Upper lobe of left lung (tissue), 6 donors: ENCODE measurements at places on chromosomes 5 and 9. TPM values are rescaled to one million over a fixed set of nuclear protein-coding genes. Genes with fewer than 3 reads are reported as not detected.

DNA sequence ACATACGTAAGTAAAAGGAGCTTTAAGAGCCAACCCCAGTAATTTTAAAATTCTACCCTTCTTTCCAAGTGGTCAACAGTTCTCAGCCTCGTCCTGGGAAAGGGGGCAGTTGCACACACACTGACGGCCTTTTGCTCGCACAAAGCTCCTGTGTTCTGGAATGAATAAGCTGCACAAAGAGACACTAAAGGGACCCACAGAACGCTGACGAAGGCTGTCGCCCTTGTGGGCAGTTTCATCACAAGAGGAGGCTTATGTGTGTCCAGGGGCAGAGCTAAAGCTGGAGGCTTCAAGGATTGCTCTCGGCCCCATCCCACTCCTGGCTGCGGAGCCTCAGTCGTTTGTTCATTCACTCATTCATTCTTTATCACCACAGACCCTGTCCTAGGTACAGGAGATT, 67.0 kb upstream of the NEK6 start:
- DNase-seq, result no peak

- no peak for DNase-seq
Measured at GRCh38 chr5:122775550-122776542, 966 bp downstream of the SNX2 start.

- DNase-seq, result no peak
Measured at GRCh38 chr5:116479776-116480675, 94.6 kb downstream of the SEMA6A start.

GRCh38 chr5:80213466-80213865, 42.4 kb downstream of the SERINC5 start:
- DNase-seq, result no peak

DNA sequence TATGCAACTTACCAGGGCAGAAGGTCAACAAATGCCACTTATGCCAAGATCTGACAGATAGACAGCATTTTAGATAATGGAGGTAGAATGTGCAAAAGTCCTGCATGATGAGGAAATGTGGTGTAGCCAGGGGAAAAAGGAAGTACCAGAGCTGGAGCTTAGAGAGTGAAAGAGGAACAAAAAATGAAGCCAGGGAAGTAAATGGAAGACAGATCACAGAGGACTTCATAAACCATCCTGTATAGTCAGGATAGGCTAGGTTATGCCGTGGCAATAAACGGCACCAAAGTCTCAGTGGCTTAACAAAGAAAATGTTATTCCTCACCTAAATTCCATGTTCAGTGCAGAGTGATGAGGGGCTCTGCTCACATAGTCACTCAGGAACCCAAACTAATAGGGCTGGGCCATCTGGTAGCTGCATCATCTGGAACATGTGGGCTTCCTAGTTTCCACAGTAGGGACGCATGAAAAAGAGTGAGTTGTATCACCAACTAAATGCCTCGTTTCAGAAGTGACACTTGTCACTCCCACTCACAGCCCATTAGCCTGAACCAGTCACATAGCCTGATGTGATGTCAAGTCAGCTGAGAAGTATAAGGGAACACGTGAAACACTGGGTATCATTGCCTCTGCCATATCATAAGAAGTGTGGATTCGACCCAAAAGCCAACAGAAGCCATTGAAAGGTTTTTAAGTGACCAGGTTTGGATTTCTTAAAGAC, 70.3 kb downstream of the SH3RF2 start:
- no peak for DNase-seq

DNA sequence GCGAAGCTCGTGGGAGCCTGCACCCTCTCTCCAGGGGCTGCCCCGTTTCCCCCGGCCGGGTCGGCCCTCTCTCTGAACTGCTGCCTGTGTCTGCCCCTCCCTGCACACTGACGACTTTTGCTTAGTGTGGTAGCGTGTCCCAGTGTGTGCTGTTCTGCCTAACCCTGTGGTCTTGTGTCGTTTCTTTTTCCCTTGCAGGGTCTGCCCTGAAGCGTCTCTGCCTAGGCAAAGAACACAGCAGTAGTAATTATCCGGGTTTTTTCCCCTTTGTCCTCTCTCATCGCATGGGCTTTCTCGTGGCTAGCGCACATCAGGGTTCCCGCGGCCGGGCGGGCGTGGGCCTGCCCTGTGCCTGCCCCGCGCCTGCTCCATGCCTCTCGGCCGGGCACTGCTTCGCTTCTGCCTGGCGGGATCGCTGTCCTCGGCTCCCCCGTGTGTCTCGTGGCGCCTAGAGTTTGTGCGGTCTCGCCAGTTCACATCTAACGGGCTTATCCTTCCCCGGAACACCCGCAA, 122.7 kb downstream of the WNK2 start:
- no peak for DNase-seq

DNA sequence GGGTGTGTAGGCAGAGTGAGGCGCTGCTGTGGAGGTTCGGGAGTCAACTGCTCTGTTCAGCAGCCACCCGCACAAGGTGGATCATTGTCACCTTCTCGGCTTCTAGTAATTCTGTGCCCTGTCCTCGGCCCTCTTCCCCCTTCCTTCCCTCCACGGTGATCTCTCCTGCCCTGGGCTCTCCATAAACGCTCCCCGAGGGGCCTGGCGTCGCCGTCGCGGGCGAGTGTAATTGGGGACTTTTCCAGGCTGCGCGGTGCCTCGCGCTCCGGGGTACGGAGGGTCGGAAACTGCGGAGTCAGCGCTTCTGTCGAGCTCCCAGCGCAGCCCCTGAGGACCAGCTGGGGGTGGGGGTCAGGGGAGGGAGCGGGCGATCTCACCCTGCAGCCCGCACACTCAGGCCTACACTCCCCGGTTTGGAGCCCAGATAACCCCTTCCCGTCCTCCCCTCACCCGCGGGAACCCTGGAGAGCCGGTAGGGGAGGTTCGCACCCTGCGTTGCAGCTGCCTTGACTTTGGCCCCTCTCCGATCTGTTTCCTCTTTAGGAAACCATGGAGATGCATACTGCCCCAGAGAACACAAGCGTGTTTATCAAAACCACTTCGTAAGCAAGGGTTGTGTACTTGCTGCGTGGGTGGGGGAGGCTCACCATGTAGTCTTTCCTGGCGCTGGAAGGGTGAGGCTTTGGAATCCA, 188.3 kb upstream of the ZNF618 start:
- no peak for DNase-seq

DNA sequence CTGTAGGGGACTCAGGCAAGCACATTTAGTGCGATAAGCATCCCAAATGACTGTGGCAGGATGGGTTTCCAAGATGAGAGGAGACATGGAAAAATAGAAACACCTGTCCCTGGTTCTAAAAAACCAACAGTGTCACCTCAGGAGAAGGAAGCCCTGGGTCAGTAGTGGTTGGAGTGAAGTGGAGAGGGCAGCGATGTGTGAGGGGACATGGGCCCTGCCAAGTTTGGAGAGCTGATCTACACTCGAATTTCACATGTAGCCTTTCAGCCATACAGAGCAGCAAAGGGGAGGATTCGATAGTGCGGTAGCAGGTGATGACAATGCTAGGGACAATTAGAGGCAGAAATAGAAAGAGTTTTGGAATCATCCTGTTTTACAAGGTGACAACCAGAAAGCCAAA, 32.6 kb upstream of the LHX2 start:
- no peak for DNase-seq

DNA sequence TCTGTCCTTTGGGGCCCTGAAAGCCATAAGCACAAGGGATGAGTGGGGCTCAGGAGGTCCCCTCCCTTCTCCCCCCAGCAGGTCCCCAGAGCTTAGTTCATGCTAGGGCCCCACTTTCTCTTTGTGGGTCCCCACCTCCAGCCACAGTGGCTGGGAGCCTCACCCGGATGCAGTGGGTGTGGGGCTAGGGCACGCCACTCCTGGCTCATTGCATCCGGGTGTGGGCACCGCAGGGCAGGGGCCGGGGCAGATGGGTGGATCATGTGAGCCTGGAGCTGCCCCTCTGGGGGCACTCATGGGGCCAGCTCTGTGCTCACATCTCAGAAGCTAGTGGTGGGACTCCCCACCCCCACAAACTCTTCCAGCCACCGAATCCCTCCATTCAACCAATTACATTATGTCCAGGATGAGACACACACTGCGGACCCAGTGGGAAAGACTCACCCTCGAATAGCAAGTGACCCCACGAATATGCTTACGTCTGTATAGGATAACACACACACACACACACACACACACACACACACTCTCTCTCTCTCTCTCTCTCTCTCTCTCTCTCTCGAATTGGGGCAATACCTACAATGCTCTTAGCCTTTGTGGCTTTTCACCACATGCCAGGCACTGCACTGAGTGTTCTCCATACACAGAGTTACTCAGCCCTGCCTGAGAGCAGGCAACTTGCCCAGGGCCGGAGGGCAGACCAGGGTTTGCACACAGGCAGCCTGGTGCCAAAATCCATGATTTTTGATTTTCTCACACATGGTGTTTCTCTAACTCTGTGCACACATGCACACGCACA, 16.8 kb upstream of the PHYKPL start:
- no peak for DNase-seq

GRCh38 chr5:79236362-79236969, 535 bp downstream of the JMY start:
- no peak for DNase-seq

- DNase-seq, result no peak
Measured at GRCh38 chr5:138929571-138929955, 54.4 kb upstream of the LRRTM2 start.

The ACSL6 gene
- 1.2 TPM for total RNA-seq

The FBN2 gene
- total RNA-seq, result 1.7 TPM

The F12 gene
- total RNA-seq, result 1.4 TPM

The BARX1 gene
- not detected for total RNA-seq

The SIT1 gene
- total RNA-seq, result 1.8 TPM

The ADAM19 gene
- 8.1 TPM for total RNA-seq
